ENCODE measurements at places on chromosomes 5 and 9.

DNA sequence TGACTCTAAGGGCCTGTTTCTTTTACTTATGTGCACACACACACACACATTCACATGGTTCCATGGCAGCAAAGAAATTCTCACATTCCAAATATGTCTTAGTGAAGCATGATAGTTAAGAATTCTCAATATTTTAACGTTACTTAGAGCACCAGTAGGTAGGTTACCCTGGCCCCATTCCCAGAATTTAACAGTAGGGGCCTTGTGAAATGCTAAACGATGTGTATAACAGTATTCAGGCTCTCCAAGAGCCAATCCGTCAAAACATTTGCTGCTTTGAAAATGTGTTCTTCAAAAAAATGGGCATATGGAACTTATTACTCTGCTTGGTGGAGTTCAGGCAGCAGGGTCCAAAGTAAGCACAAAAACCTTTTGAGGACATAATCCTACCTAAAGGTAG lies 93.7 kb upstream of the DAB2 start:
- DNase-seq, result no peak

- DNase-seq, result no peak
These were observed 7.3 kb downstream of the QSOX2 start for GRCh38 chr9:136238342-136238732.

- peak; percentile 83 for DNase-seq
These were observed 138.9 kb downstream of the RGS3 start for GRCh38 chr9:113602126-113603047.

DNA sequence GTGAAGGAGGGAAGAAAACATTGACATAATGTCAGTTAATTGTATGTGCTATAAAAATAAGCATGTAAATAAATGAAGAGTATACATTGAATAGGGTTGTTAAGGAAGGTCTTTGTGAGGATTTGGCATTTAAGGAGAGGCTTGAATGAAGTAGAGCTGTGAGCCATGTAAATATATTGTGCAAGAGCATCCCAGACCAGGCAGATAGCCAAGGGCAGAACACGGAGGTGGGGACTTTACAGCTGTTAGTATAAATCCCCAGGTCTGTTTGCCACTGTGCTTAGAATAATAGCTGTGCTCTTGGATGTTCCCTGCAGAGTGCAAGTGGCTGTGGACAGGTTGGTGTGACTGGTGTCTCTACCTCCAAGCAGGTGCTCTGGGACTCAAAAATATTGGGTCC lies 211.7 kb downstream of the LRRC70 start:
- DNase-seq, result no peak

DNA sequence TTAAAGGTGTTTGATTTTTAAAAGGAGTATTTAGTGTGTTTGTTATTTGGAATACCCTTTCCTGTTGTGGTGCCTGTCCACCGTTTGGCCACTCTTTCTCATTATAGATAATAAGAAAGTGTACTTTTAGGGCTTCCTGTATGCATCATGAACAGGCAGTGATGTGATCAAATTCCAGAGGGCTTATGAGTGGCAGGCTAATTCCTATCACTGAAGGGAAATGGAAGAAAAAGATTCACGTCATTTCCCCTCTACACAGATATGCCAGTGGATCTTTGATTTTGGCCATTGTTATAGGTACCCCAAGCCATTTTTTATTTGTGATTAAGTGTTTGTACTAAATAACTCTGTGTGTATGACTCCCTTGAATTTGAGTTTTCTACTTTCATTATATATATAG lies 37.1 kb downstream of the RPS6 start:
- DNase-seq, result no peak

DNA sequence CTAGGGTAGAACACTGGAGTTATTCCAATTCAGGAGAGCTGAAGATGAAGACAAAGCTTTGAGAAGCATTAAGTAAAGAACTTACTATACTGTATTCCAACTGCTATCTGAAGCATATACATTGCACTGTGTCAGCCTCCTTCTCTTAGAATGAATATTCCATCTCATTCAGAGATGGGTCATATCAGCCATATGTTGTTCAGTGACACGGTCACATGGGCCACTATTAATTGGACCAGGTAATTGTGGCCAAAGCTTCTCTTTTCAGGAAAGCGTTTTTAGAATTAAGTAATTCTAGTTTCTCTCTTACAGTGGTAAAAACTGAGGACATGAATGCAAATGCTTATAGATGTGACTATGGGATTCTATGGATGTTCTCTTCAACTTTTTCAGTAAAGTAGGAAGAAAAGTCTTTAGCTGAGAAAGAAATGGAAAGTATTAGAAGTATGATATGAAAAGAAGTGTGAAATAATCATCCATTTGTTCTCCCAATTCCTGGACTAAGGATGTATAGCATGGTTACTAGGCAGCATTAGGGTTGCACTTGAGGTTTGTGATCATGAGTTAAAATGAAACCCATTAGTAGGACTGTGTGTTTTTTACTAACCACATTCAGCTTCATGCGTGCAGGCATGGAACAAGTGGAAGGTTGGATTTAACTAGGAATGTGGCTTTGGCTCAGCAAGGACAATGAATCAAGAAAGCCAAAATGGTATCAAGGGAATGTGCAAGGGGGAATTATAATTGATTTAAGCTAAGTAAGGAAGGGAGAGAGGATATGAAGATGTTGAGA lies 40.9 kb downstream of the CETN3 start:
- DNase-seq, result no peak

DNA sequence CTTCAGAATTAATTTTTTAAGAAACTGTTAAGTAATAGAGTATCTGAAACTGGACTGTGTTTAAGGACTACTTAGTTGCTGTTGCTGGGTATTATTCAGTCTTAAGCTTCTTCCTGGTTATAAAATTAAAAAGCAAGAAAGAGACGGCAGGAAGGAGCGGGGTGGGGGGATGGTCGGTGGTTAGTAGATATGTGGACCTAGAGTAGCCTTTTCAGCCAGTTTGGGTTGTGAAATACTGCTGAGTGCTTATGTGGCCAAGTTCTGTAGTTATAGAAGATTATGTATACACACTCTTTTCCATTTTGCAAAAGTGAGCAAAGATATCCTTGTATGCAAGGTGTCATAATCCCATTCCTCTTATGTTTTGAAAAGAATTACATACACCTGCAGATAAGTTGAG lies 28.5 kb downstream of the TRIO start:
- DNase-seq, result peak; percentile 39

DNA sequence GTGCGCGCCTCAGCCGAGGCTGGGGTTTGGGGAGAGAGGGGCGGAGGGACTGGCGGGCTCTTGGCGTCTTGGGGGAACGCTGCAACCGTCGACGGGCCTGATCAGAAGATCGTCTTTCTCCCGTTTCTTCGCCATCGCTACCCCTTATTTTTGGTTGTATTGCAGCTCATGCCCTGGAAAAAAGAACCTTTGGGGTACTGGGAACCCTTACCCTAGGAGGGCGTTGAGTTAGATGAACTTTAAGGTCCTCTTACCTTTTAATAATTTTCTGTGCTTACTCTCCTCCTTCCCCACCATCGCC lies 719 bp downstream of the PAIP2 start:
- no peak for DNase-seq

DNA sequence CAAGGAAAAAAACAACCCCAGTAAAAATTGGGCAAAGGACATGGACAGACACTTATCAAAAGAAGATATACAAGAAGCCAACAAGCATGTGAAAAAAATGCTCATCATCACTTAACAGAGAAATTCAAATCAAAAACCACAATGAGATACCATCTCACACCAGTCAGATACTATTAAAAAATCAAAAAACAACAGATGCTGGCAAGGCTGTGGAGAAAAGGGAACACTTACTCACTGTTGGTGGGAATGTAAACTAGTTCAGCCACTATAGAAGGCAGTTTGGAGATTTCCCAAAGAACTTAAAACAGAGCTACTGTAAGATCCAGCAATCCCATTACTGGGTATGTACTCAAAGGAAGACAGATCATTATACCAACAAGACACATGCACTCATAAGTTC lies 157.4 kb downstream of the EDIL3 start:
- no peak for DNase-seq

- DNase-seq, result no peak
These were observed 1.8 kb downstream of the NTMT1 start for GRCh38 chr9:129627556-129628440.

GRCh38 chr5:152560512-152561137 lies 155.5 kb upstream of the NMUR2 start:
- DNase-seq, result peak; percentile 44

GRCh38 chr5:93431250-93431649 lies 149.8 kb downstream of the NR2F1-AS1 start:
- DNase-seq, result no peak

- no peak for DNase-seq
These were observed 47.6 kb downstream of the NSG2 start for GRCh38 chr5:174093123-174093522.

GRCh38 chr5:173496129-173496882 lies 120.1 kb downstream of the BOD1 start:
- no peak for DNase-seq

GRCh38 chr5:83967417-83967816 lies 246.8 kb upstream of the HAPLN1 start:
- DNase-seq, result no peak

DNA sequence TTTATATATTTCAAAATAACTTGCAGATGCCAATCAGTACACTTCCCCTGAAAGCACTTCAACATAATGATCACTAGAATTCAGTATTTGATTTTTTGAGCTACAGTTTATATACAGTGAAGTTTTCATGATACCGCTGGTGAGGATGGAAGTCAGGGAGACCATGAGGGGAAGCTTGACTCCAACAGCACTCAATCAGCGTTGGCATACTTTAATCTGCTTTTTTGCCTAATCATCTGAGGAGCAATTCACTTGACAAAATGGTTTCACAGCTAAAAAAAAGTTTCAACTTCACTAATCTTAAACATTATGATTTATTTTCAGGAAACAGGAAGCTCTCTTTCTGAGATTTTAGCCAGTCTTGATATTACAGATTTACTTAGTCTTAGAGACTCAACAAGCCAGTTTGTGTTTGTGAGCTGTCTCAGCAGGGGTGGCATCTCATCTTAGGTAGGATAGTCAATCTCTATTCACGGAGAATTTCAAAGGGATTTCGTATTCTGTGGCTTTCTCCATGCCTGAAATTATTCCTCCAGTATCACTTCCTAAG lies 111.4 kb upstream of the ARRDC3 start:
- peak; percentile 44 for DNase-seq

DNA sequence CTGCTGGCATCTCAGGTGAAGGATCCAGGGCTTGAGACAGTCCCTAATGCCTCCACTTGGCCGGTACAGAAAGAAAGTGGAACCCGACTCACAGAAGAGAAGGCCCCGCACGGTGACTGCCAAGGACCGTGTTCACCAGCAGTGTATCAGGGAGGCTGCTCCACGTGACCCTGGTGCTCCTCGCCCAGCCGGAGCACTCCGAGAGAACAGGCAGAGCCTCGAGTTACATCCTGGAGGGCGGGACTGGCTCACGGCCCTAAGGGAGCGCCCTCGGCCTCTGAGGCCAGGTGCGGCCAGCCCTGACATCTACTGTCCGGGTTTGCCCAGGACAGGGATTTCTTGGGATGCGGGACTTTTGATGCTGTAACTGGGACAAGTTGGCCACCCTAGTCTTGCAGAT lies 104.0 kb upstream of the SARDH start:
- DNase-seq, result no peak

DNA sequence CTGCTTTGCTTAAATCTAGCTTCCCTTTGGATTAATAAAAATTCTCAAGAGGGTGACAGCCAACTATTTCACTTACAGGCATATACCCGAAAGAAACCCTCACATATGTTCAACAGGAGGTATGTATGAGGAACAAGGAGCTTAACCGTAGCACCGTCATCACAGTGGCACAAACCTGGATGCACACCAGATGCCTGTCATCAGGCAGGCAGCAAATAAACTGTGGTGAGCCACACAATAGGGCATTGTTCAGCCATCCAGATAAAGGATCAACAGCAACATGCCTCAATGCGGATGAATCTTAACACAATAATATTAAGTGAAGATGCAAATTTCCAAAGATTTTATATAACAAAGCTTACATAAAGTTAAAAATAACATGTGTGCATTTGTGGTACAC lies 5.5 kb upstream of the TNFSF15 start:
- DNase-seq, result no peak

DNA sequence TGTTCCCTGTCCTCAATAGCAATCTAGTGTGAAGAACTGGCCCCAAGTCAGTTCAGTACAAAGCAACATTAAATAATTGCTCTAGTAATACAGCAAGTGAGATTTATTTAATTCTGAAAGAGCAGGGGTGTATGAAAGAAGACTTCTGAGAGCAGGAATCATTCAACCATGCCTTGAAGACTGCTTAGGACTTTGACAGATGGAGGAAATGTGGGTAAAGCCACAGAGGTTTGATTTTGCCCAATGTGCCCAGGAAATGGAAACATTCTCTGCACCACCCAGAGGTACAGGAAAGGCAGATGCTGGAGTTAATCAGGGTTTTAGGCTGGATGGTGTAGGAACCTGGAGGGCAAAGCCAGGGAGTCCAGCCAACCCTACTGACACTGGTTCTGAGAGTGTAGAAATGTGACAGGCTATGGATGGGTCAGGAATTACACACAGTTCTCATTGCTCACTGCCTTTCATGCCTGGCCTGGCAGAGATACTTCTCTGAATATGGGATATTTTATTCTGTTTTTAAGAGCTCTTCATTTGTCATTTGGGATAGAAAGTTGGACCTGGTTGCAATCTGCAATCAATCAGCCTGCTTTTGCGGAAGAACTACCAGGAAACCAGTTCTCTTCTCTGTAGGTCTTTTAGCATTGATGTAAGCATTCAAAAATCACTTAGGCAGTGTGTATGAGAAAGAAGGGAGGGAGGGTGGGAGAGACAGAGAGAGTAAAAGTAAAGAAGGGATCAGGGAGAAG lies 88.3 kb downstream of the BRINP1 start:
- DNase-seq, result no peak

GRCh38 chr9:126276056-126276728 lies 50.4 kb upstream of the MVB12B start:
- no peak for DNase-seq

DNA sequence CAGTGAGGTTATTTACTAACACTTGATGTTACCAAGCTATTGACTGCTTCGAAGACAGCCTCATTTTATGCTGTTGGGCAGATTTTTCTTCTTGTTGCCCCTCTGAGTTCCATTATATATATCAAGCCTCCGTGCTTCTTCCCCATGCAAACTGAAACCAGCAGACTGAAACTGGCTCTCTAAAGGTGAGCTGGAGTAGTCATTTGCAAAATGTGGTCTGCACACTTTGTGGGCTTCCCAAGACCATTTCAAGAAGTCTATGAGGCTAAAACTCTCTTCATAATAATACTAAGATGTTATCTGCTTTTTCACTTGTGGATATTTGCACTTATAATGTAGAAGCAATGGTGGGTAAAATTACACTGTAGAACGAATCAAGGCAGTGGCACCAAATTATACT lies 13.9 kb downstream of the SLC36A1 start:
- DNase-seq, result no peak

- no peak for DNase-seq
These were observed 6.0 kb downstream of the PCDH12 start for GRCh38 chr5:141952020-141952419.

- DNase-seq, result peak; percentile 21
These were observed at the start of gene SPARC for GRCh38 chr5:151686674-151687407. TSS of gene SPARC (minus strand) at chr5:151686915. CDS start at chr5:151676188, 10,727 bp downstream.
